ENCODE measurements at places on chromosomes 2 and 18. TPM values are rescaled to one million over a fixed set of nuclear protein-coding genes. Genes with fewer than 3 reads are reported as not detected.

Gene CABYR
- total RNA-seq = 11.4 TPM

Gene PTPRN
- total RNA-seq = not detected

Gene MOGAT1
- not detected for total RNA-seq

Gene TBR1
- total RNA-seq = 0.09 TPM

Gene RTP5
- not detected for total RNA-seq

Gene OSBPL1A
- 16.5 TPM for total RNA-seq

Gene SERPINB10
- total RNA-seq = not detected

Gene POMC
- 0.69 TPM for total RNA-seq

Gene CFAP65
- not detected for total RNA-seq

Gene MREG
- 3.1 TPM for total RNA-seq

Gene CCDC148
- 0.69 TPM for total RNA-seq

Gene PTGR3
- total RNA-seq = 21.9 TPM

Gene BCS1L
- total RNA-seq = 57.4 TPM

DNA sequence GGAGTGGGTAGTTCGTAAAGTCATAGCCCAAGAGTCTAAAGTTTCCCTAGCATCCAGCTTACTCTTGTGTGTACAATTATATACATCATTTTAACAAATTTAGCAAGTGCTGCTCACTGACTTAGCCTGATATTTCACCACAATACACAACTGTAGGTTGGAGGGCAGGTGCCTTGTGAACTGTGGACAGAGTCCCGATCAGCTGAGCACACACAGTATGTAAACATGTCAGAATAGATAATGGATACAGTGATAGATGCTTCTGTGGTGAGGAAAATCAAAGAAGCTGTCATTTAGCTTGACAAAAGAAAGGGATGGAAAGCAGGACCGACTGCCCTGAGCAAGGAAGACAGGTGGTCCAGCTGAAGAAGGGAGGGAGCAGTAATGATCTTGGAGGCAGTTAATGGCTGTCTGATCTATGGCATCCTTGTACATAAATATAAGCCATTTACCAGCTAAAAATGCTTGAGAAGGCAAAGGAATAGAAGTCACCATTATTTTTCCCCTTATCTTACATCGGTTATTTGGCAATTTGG lies 372.8 kb upstream of the UBE2E3 start:
- DNase-seq = no peak

DNA sequence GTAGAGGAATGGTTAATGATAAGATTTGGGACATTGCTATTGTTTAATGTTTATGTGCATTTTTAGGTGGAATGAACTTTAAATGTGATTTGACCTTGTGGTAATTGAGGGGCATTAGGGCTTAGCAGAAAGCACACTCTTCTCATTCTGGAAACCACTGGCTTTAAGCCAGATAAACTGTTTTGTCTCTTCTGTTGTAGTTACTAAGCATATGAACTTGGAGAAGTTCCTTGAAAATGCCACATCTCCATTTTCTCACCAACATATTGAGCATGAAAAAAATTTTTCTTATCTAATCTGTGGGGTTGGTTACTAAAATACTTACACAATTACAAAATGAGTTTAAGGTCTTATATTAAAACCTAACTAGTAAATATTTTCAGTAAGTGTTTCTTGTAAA lies 70.8 kb upstream of the FSHR start:
- DNase-seq = no peak

DNA sequence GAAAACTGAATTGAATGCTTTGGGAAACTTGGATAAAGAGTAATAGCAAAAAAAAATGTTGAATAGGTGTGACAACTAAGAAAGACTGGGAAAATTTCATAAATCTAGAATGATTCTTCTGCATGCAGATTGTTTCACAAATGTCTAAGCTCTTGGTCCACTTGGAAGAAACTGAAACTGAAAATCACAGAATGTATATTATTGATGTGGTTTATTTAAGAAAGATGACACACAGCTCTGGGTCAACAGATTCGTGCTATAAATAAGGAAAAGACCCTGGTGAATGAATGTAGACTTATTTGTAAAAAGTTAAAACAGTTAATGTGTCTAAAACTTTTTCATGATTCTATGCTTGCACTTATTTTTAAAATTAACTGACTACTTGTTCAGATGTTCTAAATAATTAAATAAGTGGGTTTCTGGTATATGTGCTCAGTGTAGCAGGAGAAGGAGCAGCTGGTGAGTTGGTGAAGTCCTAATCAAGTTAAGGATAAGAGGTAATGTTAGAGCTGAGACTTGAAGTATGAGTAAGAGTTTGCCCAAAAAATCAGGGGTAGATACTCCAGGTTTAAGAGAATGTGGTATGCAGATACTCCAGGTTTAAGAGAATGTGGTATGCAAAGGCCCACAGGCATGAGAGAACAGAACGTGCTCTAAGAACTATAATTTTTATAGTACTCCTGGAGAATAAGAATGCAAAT lies 24.5 kb downstream of the UGP2 start:
- DNase-seq = no peak

DNA sequence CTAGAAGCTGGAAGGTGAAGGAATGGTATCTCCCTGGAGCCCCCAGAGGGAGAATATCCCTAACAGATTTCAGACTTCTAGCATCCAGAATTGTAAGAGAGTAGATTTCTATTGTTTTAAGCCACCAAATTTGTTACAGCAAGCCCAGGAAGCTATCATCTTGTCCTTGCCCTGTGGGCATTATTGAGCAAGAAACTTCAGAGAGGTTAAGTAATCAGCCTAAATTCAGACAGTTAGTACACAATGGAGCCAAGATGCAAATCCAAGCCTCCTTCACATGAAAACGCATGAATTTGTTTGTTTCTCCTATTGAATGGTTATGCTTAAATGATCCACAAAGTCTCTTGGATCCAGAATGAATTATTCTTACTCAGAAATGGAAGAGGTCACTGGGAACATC lies 55.2 kb upstream of the TRIB2 start:
- no peak for DNase-seq

DNA sequence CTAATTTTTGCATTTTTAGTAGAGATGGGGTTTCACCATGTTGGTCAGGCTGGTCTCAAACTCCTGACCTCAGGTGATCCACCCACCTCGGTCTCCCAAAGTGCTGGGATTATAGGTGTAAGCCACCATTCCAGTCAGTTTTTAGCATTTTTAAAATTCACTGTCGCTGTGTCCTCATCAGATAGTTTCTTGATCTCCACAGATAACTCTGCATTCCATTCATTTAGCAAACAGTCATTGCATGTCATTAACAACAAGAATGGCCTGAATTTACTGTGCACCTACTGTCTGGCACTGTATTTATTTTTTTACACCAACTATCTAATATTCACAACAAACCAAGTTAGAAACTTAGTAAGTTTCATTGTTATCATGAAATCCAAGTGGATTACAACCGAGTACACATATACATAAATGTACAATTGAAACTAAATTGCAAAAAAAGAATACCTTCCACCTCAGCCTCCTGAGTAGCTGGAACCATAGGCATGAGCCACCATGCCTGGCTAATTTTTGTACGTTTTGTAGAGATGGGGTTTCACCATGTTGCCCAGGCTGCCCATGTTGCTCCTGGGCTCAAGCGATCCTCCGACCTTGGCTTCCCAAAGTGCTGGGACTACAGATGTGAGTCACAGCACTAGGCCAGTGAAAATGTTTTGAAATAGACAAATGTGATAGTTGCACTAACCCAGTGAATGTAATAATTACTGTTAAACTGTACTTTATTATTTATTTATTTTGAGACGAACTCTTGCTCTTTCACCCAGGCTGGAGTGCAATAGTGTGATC lies 4.3 kb downstream of the MCEE start:
- DNase-seq = no peak

DNA sequence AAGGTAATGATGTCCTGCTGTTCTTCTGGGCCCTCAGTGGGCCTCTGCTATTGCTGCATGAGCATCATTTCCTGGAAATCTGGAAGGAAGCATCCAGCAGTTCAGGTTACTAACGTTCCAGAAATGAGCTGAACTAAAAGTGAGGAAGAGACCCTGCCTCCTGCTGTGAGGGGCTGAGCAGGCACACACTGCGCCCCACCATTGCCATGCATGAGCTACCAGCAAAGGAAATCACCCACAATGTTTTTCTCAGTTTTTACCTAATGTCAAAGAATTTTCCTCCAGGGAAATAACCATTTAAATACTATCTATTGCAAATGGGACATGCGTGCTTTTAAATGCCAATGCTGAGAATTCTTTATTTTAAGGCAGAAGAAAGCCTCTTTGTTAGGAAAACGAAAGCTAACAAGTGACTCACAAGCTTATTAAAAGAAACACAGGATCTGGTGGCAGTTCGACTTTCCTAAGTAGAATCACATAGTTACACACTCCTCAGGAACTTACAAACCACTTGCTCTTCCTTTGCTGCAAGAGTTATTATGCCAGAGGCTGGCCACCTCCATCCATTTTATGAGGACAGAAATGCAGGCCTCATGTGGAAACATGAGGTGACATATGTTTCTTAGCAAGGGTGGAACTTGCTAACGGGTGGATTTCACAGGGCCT lies 152.6 kb upstream of the TTC39C start:
- peak; percentile 59 for DNase-seq

- no peak for DNase-seq
Measured at GRCh38 chr2:23411752-23412431, 26.9 kb downstream of the KLHL29 start.

DNA sequence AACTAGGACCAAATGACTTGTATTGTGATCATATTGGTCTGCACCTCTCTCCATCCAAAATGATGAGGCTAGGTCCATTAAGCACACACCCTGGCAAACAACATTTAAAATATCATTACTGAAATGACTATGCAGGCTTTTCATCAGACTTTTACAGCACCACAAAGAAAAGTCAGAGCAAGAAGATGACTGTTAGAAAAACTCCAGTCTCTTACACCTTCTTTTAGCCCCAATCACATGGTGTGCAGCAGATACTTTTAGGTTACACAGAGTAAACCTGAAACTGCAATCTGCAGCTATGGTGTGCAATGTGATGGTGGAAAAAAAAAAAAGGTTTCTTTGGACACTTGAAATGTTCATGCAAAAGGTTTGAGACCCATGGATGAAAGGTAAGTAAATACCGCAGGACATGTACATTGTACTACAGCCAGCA lies 5.4 kb upstream of the POLI start:
- DNase-seq = no peak

- DNase-seq = no peak
Measured at GRCh38 chr2:12379143-12379542, 337.6 kb upstream of the TRIB2 start.

DNA sequence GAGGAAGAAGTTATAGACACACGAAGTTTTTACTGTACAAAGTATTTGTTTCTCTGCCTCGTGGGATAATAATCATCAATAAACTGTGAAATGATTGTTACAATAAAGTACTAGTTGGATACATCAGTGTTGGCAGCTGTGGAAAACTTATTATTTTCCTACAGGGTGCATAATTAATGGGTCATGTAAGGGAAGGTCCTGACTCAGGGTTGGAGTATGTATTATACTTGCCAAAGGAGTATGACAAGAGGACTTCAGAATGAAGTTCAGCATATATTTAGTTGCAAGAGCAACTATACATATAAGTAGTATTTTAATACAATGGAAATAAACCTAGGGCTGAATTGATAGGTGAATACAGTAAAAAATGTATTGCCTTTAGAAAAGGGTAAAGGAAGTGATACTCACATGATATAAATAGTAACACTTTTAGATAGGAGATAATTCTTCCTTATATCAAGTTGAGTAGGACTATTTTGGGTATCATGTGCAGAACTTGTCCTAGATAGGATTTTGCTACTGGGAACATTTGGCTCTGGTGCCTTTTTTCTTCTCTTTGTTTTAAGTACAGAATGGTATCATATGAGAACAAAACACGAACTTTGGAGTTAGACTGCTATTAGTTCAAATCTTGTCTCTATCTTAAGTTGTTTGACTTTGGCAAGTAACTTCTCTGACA lies 79.1 kb downstream of the PLCL1 start:
- DNase-seq = no peak

DNA sequence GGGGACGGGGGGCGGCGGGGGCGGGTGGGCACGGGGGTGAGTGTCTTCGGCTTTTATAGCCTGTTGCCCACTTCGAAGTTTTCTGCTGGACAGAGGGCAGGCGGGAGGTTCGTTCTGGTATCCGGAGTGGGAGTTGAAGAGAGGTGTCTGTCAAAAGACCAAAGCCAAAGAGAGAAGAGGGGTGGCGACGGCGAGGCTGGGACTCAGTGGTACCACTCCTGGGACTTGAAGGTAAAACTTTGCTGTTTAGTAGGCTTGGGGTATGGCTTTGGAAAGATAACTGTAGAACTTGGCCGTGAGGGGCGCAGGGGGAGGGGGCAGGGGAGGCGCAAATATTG lies 215.8 kb upstream of the DTNA start:
- DNase-seq = peak; percentile 12

GRCh38 chr18:6547476-6547875 lies 132.8 kb upstream of the L3MBTL4 start:
- no peak for DNase-seq

GRCh38 chr2:197297266-197297665 lies 13.3 kb downstream of the ANKRD44 start:
- DNase-seq = no peak

- DNase-seq = no peak
Measured at GRCh38 chr2:117555965-117556364, 258.5 kb upstream of the DDX18 start.

- no peak for DNase-seq
Measured at GRCh38 chr2:105952131-105952530, 207.4 kb downstream of the NCK2 start.

GRCh38 chr18:50806208-50806616 lies 13.6 kb downstream of the MRO start:
- no peak for DNase-seq

DNA sequence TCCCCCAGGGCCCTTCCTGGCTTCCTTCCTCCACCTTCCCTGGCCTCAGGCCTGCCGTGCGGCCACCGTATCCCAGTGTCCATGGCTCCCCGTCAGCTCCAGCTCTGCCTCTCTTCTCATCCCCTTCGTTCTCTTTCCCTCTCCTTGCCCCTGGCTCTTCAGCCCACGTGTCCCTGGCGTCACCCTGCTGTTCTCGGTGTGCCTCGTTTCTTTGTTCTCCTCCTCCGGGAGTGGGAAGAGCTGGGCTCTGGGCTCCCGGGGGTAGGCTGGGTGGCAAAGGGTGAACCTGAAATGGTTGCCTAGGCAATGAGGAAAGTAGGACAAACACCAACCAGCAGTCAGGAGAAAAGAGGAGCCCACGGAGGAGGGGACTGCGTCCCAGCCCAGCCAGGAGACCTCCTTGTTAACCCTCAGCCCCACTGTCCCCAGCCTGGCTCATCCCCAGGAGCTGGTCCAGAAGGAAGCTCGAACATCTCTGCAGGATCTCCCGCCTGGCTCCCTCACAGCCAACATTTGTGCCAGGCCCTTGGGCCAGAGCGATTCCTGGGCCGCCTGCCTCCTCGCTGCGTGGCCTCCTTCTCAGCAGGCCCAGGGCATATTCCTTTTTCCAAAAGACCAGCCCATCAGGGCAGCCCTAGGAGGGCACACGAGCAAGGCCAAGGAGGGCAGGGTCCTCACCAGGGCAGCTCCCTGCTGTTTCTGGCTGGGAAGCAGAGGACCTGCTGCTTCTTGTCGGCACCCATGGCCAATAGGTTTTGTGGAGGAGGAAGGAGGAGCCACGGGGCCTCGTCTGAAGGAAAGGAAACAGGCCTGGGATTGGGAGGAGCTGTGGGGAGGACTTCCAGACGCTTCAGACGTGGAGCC lies 30.9 kb upstream of the DNMT3A start:
- DNase-seq = no peak

- no peak for DNase-seq
Measured at GRCh38 chr18:56696966-56697365, 45.8 kb downstream of the WDR7 start.

GRCh38 chr2:199480966-199481365 lies 23.2 kb upstream of the SATB2 start:
- no peak for DNase-seq
